ENCODE measurements at places on chromosomes 1 and 21.

DNA sequence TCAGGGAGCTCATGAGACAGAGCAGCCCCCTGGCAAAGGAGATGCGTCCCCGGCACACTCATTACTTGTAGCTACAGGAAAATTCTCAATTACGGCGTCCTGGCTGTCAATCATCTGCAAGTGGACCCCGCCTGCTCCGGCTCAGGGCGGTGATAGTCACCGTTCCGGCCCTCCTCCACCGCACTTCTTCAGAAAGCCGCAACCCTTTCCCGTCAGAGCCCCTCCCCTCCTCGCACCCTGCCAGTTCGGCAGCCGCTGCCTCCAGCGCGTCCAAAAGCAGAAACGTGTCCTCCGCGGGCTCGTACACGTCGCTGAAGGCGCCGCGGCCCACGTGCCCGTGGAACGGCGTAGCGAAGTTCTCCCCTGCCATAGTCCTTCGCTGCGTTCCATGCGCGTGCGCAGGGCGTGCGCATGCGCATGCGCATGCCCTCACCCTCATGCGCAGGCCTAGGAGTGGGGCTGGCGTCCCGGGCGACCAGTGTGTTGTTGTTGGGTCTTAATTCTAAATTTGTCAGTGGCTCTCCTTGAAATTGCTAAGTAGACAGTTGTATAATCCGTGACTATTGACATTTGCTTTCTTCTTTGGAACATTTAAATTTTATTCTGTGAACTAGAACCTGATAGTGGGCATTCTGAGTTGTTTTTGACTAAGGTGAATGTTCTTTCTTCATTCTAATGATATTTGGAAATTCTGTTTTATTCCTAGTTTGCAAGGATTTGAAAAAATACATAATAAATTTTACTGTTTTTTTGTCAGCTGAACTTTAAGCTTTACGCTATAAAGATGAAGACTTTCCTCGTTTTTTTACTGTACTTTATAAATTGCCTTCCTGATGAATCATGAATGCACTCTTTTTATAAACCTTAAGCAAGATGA lies 107.5 kb downstream of the LTN1 start:
- DNase-seq: peak; percentile 90

DNA sequence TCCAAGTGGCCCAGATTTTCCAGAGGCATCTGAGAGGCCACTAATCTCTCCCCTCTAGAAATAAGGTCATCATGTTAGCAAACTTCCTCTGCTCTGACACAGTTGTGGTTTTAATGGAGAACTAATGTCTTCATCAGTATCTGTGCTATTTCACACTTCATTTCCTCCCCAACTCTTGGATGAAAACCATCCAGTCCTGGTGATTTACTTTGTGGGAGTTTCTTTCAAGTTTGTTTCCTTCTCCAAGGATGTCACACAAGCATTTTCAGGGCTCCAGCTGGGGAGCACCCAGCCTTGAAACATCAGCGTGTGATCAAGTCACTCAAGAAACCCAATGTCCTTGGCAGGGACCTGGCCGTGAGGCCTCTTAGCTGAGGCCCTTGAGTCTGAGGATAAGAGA lies 38.8 kb downstream of the TBX15 start:
- DNase-seq: no peak

- no peak for DNase-seq
Observed at GRCh38 chr1:117707371-117707770, 101.5 kb downstream of the TENT5C start.

GRCh38 chr1:79042117-79042516 lies 35.6 kb upstream of the ADGRL4 start:
- no peak for DNase-seq

DNA sequence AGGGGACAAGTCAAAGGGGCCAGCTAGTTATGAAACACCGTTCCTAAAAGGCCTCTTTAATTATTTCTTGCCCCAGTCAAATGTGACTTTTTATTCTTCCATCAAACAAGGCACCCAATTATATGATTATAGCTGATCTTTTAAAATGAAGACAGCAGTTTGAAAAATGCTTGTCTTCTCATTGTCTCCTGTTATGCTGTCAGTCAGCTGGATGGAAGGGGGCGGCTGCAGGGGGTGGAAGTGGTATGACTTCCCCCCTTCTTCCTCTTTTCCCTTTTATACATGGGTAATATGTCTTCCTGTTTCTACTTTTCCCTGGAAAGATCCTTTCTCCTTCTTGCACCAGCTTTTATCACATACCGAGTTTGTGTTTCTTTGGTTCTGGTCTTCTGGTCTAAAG lies 25.8 kb upstream of the KCNA10 start:
- no peak for DNase-seq

- DNase-seq: no peak
Observed at GRCh38 chr1:100428160-100428559, 75.9 kb downstream of the CDC14A start.

DNA sequence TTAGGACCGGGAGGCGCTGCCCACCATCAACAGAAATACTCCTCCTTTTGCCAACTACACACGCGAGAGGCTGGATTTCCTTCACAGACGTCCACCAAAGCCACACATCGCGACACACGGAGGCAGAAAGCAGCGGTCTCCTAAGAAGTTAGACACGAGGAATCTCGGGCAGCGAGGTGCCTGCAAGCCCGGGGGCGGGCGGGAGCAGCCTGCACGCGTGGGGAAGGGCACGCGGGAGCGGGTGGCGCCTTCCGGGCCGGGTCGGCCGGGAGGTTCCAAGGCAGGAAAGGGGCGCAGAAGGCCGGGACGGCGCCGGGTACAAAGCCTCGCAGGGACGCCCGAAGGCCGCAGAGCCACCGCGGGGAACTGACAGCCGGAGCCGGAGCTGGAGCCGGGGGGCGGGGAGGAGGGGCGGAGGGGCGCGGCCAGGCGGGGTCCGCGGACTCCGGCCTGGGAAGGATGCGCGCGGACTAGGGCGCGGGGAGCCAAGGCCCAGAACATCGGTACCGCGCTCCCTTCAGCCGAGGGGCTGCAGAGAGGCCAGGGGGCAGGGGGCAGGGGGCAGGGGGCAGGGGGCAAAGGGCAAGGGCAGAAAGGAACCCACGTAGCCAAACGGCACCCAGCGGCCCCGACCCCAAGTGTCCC lies 722 bp downstream of the NPHP4 start:
- peak; percentile 21 for DNase-seq

DNA sequence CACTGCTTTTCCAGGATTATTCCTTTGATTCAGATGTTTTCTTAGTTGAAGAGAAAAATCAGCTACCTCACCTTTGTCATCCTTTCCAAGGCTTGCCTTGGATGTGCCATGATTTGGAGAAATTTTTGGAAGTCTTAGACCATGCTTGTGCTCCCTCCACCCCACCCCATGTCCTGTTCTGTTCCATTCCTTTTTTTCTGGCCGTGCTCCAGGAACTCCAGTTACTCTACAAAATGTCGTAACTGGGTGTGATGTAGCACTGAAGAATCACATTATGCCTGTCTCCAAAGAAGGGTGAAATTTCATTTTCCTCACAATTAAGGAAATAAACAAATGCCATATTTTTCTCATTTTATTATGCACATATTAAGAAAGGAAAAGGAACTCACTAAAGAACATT lies 217.8 kb upstream of the ZRANB2 start:
- no peak for DNase-seq

DNA sequence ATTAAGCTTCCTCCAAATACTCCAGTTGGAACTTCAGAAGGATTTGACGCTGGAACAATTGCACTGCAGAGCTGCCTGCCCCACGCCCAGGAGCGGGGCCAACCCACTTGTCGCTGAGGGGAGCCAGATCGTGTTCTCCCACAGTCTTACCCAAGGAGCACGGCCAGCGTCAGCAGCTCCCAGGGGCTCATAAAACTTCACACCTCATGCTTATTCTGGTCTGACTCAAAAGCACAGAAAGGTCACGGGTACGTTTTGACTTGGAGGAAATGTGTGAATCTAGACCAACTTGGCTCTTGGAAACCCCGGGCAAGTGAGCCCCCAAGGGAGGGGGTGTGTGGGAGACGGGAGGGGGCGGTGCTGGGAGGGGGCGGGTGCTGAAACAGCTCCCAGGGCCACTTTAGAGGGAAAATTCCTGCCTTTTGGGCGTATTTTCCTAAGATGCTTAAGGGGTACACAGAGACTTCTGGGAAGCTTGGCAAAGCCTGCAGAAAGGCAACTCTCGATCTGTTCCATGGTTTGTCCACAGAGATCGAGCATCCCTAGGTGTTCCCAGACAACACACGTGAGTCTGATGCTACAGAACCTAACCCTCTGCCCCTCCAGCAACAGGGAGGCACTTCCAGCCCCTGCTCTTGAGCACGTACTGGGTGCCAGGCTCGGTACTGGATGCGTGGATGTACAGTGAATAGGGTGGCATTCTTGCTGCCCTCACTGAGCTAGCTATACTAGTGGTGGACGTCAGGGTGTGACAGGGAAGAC lies 98.9 kb downstream of the DHRS3 start:
- DNase-seq: peak; percentile 57

GRCh38 chr1:103373991-103374390 lies 151.5 kb upstream of the RNPC3 start:
- no peak for DNase-seq

- DNase-seq: no peak
Observed at GRCh38 chr1:3111348-3112021, 42.5 kb downstream of the PRDM16 start.

- DNase-seq: no peak
Observed at GRCh38 chr1:223030871-223031400, 112.1 kb downstream of the TLR5 start.

GRCh38 chr1:37177230-37177864 lies 143.0 kb upstream of the GRIK3 start:
- DNase-seq: peak; percentile 28

DNA sequence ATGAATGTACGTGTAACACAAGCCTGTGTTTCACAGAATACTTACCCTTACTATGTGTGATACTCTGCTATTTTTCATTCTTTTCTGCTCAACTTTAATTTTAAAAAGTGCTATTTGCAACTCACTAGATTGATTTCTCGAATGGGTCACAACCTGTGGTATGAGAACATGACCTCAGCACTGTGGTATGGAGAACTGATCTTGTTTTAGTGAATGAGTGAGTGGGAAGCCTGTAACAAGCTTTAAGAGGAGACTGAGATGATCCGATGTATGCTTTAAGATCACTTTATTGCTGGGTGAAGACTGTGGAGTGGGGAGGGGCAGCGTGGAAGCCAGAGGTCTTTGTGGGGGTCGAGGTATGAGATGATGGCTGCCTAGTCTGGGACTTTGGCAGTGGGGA lies 21.6 kb downstream of the MECR start:
- no peak for DNase-seq

GRCh38 chr1:77627978-77628570 lies 54.4 kb downstream of the ZZZ3 start:
- no peak for DNase-seq

GRCh38 chr21:45618287-45618686 lies 25.2 kb upstream of the PCBP3 start:
- no peak for DNase-seq

GRCh38 chr1:239951511-239952140 lies 140.1 kb upstream of the FMN2 start:
- DNase-seq: peak; percentile 49

DNA sequence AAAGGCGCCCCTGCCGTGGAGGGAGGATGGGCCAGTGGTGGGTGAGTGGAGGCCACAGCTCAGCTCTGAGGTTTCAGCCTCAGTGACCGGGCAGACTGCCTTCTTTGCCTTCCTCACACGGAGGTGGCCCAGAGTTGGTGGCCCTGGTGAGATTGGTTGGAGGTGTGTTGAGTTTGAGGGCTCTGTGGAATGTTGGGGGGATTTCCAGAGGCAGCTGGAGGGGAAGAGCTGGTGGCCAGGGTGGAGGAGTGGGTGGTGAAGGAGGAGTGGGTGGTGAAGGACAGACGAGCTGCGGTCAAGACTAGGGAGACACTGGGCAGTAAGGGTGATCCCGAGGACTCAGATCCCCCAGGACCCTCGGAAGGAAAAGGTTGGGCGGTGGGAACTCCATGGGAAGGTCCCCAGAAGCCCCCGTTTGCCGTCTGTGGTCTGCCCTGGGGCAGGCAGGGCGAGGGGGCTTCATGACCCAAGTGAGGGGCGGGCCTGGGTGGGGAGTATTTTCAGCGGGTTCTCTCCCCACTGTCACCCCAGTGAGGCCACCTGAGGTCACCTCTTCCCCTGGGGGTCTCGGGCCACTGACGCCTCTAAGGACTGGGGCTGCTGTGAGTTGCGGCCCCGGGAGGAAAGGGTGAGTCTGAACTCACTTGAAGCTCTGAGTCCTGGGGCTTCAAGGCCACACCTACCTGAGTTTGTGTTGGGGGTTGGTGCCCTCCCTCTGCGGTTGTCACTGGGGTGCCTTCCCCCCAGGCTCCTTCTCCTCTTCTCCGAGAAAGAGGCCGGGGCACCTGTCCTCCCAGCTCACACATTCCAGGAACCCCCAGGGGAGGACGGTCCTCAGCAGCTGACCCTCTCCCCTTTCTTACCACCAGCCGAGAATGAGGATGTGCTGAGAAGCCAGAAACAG lies 22.7 kb upstream of the PIK3CD start:
- DNase-seq: peak; percentile 78

GRCh38 chr1:24130385-24130784 lies 12.6 kb downstream of the IL22RA1 start:
- DNase-seq: no peak

GRCh38 chr1:198563583-198563982 lies 23.1 kb upstream of the ATP6V1G3 start:
- no peak for DNase-seq

DNA sequence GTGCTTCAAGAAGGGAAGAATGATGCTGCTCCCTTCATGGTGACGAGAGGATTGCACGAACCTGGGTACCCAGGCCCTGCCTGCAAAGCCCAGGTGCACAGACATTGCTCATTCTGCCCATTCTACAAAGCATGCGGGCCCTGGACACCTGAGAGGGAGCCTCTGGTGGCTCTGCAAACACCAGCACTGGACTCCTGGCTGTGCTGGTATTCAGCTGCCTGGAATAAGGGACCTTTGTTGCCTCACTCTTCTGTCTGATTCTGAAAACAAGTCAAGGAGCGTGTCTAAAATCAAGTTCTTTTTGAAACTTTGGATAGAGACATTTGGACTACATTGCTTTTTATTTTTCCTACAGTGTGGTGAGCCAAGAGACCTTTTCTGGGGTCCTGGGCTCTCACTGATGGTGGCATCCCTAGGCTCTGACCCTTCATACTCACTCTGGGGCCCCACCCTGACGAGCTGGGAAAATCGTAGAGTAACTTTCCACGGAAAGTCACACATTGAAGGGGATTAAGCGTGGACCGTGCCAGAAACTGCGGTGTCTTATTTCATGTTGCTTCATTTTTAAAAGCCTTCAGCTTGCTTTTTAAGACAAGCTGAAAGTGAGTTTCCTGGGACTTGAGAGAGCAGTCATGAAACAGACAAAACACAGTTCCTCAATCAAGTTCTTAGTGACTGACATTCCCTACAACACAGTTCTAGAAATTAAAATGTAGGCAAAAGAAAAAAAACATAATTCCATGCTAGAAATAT lies 24.0 kb downstream of the ABCA4 start:
- DNase-seq: no peak

GRCh38 chr1:204325944-204326343 lies 33.8 kb downstream of the PLEKHA6 start:
- DNase-seq: no peak

DNA sequence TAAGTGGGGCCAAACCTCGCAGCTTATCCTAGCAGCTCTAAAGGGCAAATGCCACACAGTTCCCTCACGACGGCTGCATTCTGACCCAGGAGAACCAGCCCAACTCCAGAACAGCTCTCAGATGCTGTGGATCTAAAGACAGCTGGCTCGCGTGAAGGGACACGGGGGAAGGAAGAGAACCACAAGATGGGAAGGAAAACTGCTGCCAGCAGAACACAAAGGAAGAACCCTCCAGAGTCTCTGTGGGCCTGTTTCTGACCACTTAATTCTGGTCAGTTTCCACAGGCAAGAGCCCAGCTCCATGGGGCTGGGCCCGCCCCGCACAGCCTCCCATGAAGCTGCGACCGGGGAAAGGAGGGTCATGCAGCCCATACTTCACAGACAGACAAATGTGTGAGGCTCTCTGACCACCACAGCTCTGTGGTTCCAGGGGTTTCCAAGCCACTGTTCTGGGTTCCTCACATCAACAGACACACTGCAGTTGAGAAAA lies 61.1 kb downstream of the SLC45A1 start:
- DNase-seq: no peak
